ENCODE measurements at places on chromosomes 1 and 21.

DNA sequence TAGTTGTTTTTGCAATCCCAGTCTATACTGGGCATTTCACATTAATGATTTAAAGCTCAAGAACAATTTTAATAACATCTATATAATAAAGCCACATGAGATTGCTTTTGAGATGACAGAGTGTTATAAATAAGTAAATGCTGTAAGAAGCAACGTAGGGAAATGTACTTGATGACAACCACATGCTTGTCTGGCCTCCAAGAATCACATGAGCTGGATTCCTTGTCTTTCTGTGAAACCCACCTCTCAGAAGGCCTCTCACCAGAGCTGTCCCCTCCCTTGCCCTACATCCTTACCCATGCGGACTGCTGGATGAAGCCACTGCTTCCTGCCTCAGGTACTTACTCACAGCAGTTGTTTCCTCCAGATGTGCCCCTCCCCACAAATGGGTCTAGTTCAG, 145.1 kb upstream of the CTTNBP2NL start:
- no peak for DNase-seq

- DNase-seq = no peak
Measured at GRCh38 chr1:48889082-48889481, 112.4 kb upstream of the BEND5 start.

GRCh38 chr1:28521502-28522164, 15.8 kb downstream of the RCC1 start:
- no peak for DNase-seq

- DNase-seq = no peak
Measured at GRCh38 chr1:160131803-160132565, 16.4 kb downstream of the ATP1A2 start.

DNA sequence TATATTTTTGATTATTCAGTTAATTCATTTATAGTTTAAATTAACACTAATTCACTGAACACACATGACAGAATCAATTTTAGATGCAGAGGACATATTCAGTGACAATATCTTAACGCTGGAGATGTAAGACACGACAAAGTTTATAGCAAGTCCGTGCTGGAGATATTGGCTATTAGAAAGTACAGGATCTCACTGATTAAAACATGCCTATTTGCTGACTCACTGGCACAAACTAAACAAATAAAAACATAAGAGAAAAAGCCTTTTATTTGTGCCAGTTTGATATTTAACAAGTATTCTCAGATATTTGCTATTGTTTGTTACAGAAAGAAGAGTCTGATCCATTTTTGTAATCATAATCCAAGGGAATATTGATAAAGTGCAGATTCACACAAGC, 1122.9 kb upstream of the B3GALT2 start:
- DNase-seq = no peak

DNA sequence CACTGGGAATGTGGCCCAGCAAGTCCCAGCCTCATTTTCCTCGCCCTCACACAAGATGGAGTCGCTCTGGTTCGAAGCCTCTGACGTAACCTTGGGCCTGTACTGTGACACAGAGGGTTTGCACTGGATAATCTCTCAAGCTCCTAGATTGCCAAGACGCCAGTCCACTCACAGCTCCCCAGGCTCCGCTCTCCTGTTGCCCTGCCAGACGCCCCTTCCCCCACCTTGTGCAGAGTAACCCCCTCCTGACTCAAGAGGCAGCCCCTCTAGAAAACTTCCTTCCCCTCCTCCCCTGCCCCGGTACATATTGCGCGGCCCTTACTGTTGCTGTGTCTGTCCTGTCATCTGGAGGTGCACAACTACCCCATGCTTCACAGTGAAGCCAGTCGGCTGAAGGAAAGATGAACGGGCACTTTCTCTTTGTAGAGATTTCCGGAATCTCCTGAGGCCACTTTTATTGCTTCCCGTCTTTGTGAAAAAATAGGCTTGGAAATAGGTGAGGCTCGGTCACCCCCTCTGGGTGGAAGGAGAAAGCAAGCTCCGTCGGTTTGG, 981 bp upstream of the KIAA1614 start:
- DNase-seq = no peak

GRCh38 chr1:70436622-70437251, 25.7 kb downstream of the CTH start:
- DNase-seq = no peak

DNA sequence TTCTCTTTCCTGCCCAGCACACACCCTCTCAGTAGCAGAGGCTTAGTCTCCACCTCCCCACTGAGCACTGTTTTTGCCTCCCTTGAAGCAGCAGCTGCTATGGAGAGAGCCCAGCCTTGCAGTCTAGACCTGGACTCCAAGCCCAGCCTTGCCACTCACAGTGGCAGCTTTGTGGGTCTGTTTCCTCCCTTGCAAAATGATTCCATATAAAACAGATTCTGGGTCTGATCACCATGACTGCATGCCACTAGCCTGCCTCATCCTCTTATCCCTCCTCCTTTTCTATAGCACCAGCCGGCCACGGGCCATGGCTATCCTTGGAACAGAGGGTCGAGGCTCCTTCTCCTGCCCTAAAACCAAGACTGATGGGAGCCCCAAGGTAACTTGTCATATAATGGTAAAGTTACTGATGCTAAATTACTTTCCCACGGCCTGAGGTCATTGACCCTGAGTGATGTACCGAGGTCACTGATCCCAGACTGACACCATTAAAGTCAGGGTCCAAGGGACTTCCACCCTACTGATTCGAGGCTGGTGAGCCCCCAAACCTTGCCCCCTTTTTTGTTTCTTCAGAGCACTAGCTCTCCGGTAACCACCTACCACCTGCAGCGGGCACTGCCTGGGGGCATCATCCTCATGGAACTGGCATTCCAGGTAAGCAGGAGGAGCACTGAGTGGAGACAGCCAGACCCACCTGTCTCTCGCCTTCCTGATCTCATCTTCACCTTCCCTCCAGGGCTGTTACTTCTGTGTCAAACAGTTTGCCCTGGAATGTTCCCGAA, 7.9 kb downstream of the HYI start:
- DNase-seq = no peak

DNA sequence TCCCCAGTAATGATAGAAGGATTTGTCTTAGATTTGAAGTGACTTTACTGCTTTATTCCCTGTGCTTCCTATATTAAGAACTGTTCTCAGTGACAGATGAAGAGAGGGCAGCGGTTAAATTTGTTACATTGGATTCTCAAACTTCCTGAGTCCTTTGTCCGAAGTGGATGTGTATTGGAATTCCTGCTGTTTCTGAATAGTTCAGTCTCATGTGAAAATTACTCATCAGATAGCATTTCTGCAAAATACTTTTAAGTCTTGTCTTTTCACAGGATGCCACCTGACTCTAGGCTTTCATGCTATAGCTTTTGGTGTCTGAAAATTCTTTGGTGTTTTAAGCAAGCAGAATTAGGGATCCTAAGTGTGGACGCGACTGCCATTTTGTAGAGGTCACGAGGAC, 83.6 kb downstream of the PRDM2 start:
- DNase-seq = no peak

DNA sequence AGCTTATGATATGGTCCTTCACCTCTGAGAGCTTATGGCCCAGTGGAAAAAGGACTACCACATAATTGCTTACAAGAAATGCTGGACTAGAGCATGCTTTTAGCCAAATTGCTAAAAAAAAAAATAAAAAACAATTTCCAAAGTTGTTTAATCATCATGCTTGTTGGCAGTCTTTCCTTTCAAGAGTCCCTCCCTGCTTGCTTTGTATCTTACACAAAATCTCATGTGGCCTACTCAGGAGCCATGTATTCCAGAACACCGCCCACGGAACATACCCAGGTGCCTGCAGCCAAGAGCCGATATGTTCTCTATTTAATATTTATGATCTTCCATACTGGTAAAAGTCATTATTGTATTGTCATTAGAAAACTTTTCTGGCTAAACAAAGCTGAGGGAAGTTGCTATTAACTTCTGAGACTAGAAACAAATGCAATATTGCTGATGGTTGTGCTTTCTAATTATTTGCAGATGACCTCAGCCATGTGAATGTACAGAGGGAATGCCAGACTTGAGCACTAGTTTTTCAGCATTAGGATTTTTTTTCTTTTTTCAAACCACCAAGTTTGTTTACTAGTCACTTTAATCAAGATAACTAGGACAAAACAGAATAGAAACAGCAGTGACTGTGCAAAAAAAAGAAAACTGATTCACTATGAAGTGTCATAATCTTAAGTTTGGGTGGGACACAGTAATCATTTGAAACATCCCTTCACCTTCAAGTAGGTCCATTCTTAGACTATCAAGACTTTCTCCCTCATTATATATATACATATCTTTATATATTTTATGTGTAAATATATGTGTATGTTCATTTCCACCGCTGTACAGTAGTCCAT, 129.3 kb upstream of the GORAB start:
- DNase-seq = no peak

DNA sequence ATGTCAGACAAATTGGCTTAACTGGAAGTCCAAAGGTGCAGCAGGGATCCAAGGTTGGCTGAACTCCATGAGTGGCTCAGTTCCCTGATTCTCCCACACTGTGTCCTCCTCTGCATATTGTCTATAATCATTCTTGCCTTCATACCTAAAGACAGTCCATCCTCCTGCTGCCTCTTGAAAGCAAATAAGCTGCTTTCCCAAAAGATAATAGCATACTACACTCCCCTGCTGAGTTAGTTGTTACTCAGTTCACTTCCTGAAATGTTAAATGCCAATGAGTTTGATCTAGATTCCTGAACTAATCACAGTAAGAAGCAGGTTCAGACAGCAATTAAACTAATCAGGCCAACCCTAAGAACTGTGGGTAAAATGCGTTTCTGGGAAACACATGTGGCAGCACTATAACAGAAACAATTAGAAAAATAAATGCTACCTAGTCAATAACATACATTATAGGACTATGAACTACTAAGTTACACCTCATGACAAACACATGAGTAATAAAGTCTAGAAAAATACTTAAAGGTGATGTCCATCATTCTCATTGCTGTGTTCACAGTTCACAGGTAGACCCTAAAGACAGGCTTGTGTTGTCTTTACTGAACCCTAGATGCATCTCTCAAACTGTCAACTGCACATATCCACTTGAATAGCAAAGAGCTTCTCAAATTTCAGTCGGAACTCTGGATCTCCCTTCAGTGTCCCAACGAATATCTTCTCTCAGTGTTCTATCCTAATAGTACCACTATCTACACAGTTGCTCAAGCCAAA, 50.8 kb upstream of the BOLA1 start:
- DNase-seq = no peak

DNA sequence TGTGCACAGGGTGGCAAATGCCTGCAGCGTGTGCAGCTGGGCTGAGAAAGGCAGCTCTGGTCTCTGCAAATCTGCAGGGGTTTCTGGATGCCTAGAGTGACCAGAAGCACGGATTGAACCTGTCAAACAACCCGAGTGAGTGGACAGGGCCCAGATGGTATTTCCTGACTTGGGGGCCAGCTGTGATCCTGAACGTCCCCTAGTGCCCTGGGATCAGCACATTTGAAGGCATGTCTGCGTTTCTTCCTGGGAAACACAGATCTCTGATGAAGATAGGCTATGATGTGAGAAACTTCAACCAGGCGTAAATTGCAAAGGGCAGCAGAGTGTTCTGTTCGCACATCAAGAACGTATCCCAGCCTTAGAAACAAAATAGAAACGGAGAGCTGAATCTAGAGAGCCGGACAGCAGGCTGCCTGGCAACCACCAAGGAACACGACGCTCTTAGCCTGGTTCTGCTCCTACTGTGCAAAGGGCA, 163.1 kb downstream of the KCNJ6 start:
- DNase-seq = no peak

DNA sequence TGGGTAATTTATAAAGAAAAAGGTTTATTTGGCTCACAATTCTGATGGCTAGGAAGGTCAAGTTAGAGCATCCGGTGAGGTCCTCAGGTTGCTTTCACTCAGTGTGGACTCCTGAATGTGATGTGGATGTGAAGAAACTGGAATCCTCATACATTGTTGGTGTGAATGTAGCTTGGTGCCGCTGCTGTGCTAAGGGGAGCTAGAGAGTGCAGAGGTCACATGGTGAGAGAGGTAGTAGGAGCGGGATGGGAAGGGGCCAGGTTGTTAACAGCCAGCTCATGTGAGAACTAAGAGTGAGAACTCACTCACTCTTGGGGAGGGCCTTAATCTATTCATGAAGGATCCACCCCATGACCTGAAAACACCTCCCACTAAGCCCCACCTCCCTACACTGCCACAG, 21.8 kb downstream of the ITSN1 start:
- no peak for DNase-seq

DNA sequence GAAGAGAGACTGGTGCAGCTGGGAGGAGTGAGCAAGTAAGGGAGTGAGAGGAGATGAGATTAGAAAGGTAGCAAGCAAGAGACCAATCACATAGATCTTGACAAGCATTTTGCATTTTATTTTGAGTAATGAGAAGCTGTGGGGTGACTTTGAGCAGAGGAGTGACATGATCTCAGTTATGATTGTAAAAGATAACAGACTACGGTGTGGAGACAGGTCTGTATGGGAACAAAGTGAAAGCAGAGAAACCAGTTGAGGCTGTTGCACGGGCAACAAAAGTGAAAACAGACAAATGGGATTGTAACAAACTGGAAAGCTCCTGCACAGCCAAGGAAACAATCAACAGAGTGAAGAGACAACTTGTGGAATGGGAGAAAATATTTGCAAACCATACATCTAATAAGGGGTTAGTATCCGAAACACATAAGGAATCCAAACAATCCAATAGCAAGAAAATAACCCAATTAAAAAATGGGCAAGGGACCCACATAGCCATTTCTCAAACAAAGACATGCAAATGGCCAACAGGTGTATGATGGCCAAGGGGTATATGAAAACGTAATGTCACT, 68.4 kb downstream of the SNRPE start:
- no peak for DNase-seq

GRCh38 chr1:196355206-196355786, 252.9 kb downstream of the KCNT2 start:
- no peak for DNase-seq

- no peak for DNase-seq
Measured at GRCh38 chr1:161953256-161953920, 70.3 kb downstream of the OLFML2B start.

DNA sequence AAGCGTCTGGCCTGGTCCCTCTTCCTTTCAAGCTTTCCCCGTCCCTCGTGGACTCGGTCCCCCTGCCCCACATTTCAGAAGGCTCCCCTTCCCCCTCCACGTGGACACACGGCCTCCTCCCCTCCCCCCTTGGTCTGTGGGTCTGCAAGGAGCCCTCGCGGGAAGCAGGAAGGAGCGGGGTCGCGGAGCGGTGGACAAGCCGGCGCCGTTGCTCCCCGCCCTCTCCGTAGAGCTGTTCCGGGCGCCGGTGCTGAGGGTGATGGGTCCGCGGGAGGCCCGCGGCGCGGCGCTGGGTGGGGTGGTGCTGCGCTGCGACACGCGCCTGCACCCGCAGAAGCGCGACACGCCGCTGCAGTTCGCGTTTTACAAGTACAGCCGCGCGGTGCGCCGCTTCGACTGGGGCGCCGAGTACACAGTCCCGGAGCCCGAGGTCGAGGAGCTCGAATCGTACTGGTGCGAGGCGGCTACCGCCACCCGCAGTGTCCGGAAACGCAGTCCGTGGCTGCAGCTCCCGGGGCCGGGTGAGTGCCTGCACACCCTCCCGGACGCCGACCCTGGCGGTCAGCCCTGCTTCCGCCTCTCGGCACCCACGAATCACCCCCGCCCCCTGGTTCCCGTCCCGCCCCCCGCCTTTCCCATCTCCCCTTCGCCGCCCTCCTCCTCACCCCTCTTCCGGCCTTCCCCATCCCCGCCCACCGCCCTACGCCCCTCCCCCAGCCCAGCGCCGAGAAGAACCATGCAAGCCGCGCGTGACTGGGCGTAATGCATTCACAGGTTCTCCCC, 5.3 kb downstream of the FCRLB start:
- peak; percentile 56 for DNase-seq

- no peak for DNase-seq
Measured at GRCh38 chr1:195158091-195158490, 1450.1 kb downstream of the KCNT2 start.
